ENCODE measurements at places on chromosomes 1 and 21. TPM values are rescaled to one million over a fixed set of nuclear protein-coding genes. Genes with fewer than 3 reads are reported as not detected.

Gene RAB3B
- total RNA-seq: 63.4 TPM

Gene SERTAD4
- total RNA-seq: 16.7 TPM

Gene CR1
- total RNA-seq: not detected

Gene MFN2
- 41.9 TPM for total RNA-seq

Gene ANGPTL3
- total RNA-seq: under 0.01 TPM

Gene IVL
- not detected for total RNA-seq

Gene CYP4A22
- total RNA-seq: not detected

Gene CD84
- not detected for total RNA-seq

Gene CAMTA1
- total RNA-seq: 91.9 TPM

Gene RAB42
- total RNA-seq: 1.6 TPM

Gene PRPF38B
- total RNA-seq: 20.0 TPM

- peak; percentile 97 for DNase-seq
Measured at GRCh38 chr1:206464456-206464964, 5.8 kb upstream of the IKBKE start.

GRCh38 chr1:68049941-68050878 is at the start of gene DIRAS3:
Gene DIRAS3, minus strand, starts transcription at chr1:68050627. Its CDS starts 3,330 bp downstream, at chr1:68047297.
- peak; percentile 52 for DNase-seq

DNA sequence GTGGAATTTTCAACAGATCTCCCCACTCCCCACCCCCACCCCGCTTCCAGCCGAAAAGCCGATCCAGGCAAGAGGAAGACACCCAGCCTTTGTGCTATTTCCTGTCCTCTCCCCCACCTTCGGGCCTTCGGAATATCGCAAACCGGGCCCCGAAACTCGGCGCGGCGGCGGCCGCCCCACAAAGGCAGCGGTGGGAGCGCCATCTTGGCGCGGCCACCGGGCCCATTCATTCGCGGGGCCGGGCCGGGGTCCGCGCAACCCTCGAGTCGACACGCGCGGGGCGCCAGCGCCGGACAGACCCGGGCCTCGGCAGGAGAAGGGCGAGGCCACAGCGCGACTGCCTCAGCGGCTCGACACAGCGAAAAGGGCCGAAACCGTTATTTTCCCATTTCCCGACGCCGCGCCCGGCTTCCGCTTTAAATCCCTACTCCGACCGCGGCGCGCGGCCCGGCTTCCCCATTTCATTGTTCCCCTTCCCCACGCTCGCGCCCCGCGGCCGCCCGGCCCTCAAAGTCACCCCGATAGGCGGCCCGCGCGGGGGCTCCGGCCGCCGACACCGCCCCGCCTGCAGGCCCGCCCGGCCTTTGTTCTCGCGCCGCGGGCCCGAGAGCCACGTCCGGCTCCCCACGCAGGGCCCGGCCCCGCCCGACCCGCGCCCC is 911 bp downstream of the GNB1 start:
- no peak for DNase-seq

DNA sequence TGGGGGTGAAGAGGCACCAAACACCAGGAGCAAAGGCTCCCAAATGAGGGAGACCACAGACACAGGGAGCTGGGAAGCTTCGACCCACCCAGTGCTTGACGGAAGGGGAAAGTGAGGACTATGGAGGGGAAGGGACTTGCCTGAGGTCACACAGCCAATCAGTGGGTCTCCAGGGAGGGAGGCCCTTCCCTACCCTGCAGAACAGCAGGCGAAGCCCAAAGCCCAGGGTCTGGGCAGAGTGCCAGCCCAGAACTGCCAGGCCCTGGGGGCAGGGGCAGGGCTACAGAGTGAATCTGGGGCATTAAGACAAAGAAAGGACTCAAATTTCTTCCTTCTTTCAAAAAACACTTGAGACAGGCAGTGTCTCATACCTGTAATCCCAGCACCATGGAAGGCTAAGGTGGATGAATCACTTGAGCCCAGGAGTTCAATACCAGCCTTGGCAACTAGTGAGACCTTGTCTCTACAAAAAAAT is 45.5 kb upstream of the ECE1 start:
- no peak for DNase-seq

DNA sequence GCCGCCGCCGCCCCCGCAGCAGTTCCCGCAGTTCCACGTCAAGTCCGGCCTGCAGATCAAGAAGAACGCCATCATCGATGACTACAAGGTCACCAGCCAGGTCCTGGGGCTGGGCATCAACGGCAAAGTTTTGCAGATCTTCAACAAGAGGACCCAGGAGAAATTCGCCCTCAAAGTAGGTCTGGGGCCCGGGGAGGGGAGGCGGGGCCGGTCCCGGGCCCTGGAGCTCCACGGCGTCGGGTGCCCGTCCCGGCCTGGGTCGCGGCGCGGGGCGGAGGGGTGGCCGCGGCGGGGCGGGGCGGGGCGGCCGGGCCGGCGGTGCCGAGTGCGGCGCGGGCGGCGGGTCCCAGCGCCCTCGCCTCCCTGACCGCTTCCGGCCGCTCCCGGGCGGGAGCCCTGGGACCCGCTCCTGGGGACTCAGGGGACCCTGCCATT is 646 bp downstream of the MAPKAPK2 start:
- peak; percentile 25 for DNase-seq

DNA sequence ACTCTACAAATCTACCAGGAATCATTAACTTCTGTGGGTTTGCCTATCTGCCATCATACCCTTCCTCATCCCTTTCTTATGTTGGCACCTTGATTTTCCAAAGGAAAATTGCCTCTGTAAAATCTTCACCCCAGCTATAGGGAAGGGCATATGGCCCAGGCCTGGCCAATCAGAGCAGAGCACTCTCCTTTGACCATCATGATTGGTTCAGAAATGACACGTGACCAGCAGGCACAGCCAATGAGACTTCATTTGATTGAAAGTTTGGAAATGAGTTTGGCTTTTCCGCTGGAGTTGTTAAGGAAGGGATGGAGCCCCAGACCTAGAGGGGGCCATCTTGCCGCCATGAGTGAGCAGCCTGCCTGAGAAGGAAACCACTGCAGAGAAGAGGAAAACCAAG is 35.1 kb upstream of the IFFO2 start:
- DNase-seq: no peak

DNA sequence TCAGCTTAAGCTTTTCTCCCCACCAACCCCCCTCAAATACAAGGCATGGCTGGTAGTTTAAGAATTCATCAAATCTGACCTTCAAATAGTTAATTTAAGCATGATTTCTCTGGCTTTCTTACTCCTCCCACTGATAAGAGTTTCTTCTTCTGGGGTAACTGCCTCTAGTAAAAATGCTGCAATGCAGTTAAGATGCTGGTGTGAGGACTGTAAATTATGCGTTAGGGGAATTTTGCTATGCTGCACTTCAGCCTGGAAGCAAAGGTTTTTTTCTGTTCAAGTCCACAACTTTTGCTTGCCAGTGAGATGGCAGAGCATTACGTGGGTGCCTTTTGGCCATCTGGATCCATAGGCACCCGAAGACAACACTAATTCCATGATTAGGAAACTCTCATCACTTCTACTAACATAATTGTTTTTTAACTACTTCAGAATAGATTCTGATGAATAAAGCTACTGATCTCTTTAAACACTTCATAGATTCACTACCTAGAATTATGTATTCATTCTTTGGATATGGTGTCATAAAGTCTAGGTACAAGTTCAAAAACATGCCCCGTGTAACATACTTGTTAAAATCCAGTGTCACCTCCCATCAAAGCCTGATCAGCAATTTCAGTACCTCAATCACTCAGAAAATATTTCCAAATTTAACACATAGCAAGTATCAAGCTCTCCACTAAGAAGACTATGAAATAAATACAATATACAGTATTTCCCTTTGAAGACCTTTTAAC is 8.8 kb upstream of the SMYD2 start:
- no peak for DNase-seq

DNA sequence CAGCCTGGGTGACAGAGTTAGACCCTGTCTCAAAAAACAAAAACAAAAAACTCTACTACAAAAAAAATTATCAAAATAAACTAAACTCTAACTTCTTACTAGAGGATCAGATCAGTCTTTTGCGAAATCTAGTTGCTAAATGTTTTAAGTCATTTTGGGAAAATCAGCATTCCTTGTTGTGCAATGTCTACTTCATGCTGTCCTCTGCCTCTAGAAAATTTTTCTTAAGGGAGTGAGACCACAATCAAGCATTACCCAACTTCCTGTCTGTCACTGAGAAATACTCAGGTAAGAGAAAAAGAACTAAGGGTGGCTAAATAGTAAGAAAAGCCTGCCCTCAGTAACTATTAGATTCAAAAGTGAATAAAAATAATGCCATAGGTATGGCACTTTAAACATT is 67.2 kb upstream of the FOXD3 start:
- no peak for DNase-seq

- DNase-seq: no peak
Measured at GRCh38 chr1:98048751-98049325, 128.0 kb upstream of the DPYD start.

DNA sequence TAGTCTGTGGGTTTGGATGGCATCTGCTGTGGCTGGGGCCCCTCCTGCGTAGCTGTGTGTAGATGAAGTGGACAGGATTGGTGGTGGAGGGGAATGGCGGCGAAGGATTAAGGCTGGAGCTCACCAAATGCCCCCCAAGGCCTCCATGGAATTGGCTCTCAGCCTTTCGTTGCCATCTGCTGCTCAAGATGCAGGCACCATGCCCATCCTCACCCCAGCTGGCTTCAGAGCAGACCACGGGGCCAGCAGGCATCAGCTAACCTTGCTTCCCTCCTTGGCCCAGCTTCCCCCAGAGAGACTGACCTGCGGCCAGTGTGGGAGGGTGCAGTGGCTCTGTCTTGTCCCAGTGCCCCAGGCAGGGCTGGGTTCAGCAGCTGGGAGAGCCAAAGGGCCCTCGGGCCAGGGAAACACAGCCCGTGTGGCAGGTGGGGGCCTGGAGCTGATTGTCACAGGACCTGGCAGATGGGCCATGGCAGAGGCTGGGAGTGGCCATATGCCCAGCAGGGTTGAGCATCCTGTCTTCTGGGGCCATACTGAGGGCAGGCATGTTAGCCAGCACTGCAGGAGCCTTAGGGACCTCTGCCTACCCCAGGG is 66.8 kb upstream of the ACTL8 start:
- DNase-seq: no peak

Measured in fibroblast of the aortic adventitia (primary cell).